ENCODE measurements at places on chromosomes 7 and 10.

GRCh38 chr10:78349165-78349516 lies 315.5 kb downstream of the RPS24 start:
- no peak for DNase-seq

DNA sequence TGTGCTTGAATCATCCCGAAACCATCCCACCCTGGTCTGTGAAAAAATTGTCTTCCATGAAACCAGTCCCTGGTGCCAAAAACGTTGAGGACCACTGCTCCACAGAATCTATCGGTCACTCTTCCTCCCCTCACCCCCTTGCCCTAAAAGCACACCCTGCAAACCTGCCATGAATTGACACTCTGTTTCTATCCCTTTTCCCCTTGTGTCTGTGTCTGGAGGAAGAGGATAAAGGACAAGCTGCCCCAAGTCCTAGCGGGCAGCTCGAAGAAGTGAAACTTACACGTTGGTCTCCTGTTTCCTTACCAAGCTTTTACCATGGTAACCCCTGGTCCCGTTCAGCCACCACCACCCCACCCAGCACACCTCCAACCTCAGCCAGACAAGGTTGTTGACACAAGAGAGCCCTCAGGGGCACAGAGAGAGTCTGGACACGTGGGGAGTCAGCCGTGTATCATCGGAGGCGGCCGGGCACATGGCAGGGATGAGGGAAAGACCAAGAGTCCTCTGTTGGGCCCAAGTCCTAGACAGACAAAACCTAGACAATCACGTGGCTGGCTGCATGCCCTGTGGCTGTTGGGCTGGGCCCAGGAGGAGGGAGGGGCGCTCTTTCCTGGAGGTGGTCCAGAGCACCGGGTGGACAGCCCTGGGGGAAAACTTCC lies 784 bp upstream of the SERPINE1 start:
- no peak for DNase-seq

- DNase-seq = no peak
These were observed 75.4 kb downstream of the ATXN7L1 start for GRCh38 chr7:105800849-105801534.

DNA sequence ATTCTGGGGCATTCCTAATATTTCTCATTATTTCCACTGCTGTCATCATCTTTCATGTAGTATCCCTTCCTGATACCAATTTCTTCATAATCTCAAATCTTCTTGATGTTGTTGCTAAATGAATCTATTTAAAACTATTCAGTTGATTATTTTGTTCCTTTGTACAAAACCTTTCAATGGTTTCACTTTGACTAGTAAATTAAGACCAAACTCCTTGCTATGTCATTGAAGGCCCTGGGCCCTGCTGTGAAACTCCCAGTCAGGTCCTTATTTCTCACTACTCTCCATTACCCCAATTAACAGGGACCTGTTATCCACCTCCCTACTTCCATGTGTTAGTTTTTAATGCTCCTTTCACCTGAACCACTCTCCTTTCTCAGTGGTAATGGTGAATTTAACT lies 97.0 kb downstream of the CTTNBP2 start:
- no peak for DNase-seq

GRCh38 chr10:13946209-13946460 lies 359.4 kb downstream of the PRPF18 start:
- DNase-seq = no peak

- DNase-seq = no peak
These were observed 1011.2 kb upstream of the GHITM start for GRCh38 chr10:83127942-83128575.

DNA sequence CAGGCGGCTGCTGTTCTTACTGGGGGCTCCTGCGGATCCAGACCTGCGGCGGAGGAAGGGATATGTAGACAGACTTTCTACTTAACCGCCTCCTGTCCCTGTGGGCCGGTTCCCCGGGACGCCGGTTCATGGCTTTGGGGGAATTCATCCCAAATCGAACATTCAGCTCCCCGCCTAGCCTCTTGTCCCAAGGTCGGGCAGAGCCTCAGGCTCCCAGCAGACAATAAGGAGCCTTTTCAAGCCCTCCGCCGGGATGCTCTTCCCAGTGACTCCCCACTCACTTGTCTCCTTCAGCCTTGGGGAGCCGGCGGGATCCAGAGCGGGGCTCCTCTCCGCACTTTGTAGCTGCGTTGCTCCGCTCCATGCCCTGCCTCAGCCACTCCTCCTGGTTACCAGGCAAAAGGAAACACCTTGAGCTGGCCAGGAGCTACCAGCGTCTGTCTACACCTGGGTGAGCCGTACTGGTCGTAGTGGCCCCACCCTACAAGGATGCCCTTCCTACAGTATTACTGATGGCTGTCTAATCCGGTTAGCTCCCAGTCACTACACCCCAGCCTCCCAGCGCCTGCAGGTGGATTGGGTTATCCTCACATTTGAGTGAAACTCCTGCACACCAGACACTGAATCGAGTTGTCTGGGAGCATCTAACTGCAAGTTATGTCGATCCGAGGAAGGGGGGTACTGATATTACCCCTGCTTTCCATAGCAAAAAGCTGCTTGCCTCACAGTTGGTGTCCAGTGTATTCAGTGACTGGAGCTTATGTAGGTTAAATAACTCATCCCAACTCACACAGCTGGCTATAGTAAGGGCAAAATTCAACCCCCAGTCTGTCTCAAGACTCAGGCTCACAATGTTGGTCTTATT lies at the start of gene C10orf95:
C10orf95 (minus strand) TSS at position 439 of the 865 bp plus-strand sequence. CDS start 450 bp downstream, outside the sequence.
- no peak for DNase-seq

GRCh38 chr7:134454277-134454676 lies 4.6 kb downstream of the AKR1B1 start:
- DNase-seq = no peak

GRCh38 chr7:2911466-2911865 lies 67.4 kb upstream of the GNA12 start:
- no peak for DNase-seq

GRCh38 chr7:151429237-151429559 lies 10.7 kb downstream of the CRYGN start:
- no peak for DNase-seq

DNA sequence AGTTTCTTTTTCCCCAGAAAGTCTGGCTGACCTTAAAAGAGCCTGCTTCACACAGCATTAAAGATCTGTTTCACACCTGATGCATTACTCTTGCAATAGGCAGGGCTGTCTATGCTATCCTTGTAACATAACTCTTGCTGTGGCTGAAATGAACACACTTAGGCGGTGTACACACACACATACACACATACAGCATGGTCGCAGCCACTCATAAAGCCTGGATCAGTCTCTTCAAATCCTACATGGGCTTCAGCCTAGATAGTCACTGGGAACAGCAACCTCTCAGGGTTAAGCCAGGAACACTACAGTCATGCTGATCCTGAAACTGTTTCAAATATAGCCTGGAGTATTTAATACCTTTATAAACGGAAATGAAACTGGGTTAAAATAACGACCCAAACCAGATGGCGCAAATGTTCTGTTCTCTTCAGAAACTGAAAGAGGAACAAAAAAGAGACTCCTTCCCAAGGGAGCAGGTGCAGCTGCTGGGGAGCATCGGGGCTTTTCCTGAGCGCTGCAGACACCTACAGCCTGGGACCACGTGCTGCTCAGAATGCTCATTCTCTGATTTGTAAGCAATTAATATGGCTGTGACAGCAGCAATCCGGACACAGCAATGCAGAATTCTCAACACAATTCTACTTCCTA lies 61.0 kb upstream of the SFMBT2 start:
- DNase-seq = peak; percentile 30

DNA sequence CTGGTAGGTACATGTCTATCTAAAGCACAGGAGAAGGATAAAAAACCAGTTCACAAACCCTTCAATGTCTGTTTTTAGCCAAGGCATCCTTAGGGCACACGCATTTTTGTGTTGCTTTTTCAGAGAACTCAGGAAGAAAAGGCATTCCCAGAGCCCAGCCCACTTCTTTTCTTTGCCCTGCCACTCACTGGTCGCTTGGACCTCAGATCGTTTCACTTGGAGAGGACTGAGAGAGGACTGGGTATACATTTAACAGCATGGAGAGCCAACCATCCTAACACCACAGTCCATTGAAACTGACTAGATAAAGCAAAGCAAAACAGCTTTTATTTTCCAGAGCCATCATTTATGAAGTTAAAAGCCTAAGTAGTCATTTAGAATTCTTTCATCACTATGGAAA lies 194.2 kb downstream of the CAMK1D start:
- DNase-seq = no peak

Measured in GDM1 (cell line).